Purkinje cell (primary cell): ENCODE measurements at places on chromosomes 6 and 20. TPM values are rescaled to one million over a fixed set of nuclear protein-coding genes. Genes with fewer than 3 reads are reported as not detected.

CNR1 gene
- polyA plus RNA-seq: 25.1 and 28.2 TPM in 2 replicates

SPATS1 gene
- 0.22 TPM in 1 of 2 replicates, not detected in the other for polyA plus RNA-seq

HRH3 gene
- not detected in 2 replicates for polyA plus RNA-seq

NEDD9 gene
- 0.70 and 0.97 TPM in 2 replicates for polyA plus RNA-seq

COL11A2 gene
- 0.67 and 1.0 TPM in 2 replicates for polyA plus RNA-seq

HLA-DPA1 gene
- polyA plus RNA-seq: 0.26 and 0.92 TPM in 2 replicates

SOBP gene
- 13.1 and 13.2 TPM in 2 replicates for polyA plus RNA-seq

RIPPLY2 gene
- 45.2 and 54.9 TPM in 2 replicates for polyA plus RNA-seq

NKAIN4 gene
- polyA plus RNA-seq: 1.3 and 2.3 TPM in 2 replicates

TCP11 gene
- polyA plus RNA-seq: 0.94 TPM in 1 of 2 replicates, not detected in the other

LY6G6C gene
- polyA plus RNA-seq: not detected in 2 replicates

GLP1R gene
- polyA plus RNA-seq: not detected in 2 replicates

SNRNP48 gene
- 4.2 and 6.1 TPM in 2 replicates for polyA plus RNA-seq

TFAP2A gene
- 4.4 and 9.1 TPM in 2 replicates for polyA plus RNA-seq

SS18L1 gene
- 15.1 and 23.0 TPM in 2 replicates for polyA plus RNA-seq
